ENCODE measurements at places on chromosomes 6 and 20.

DNA sequence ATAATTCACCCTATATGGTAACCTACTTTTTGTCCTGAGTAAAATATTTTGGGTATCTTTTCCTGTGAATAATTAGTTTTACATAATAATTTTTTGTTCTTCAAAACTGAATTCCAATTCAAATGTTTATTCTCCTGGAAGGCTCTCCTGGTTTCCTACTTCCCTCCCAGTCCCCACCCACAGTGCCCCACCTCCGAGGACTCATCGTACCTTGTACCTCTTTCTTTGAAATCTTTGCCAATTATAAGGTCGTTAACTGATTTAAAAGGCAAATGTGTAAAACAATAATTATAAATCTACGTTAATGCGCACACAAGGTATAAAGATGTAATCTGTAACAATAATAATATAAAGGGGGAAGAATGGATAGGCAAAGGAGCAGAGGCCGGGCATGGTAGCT is 40.5 kb upstream of the VEGFA start:
- DNase-seq = no peak

DNA sequence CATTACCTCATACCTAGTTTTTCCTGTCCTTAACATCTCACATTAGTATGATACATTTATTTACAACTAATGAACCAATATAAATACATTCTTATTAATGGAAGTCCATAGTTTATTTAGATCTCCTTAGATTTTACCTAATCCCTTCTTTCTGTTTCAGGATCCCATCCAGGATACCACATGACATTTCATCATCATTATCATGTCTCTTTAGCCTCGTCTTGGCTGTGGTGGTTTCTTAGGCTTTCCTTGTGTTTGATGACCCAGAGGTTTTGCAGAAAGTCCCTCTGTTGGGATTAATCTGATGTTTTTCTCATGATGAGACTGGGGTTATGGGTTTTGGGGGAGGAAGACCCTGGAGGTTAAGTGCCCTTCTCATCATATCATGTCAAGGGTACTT is 89.3 kb upstream of the IYD start:
- no peak for DNase-seq

DNA sequence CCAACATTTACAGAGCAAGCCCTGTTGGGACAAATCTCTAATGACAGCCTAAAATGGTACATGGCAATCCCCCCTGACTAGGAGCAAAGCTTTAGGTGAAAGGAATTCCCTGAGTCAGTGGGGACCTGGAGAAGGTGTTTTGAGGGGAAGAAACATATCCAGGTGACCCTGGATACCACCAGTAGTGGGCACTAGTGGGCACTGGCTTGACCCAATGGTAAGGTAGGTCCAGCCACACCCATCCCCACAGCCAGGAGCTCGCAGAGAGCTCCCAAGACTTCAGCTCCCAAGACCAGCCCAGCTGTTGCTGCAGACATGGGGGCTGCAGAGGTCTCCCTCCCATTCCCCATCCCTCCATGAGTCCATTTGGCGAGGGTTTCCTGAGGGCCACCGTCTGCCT is 19.5 kb downstream of the GRM4 start:
- DNase-seq = no peak

DNA sequence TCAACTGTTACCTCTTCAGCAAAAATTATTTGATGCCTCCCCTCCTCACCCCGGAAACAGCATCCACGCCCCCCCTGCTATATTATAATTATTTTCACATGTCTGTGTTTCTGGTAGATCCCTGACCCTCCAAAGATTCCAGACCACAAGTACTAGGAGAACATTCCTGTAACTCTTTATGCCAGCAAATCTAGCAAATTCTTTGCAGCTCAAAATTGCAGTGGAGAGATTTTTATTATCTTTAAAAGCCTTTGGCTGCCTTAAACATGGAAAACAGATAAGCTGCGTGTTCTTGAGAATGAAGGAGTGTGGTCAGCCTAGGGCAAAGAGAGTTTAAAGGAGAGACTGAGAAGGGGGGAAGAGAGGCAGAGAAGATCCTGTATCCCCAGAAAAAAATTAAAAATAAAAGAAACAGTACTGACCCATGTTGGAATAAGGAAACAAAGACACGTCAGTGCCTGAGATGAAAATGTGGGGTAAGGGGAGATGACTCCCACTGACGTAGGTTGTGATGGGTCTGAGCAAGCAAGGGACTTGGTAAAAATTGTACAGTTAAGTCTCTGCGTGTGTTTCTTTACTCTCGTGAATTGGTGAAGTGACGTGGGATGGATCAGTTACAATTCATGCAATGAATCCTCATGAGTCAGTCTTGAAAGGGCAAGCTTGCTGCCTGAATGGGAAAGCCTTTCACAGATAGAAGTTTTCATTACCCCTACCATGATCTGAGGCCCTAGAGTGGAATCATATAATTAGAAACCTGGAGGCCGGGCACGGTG is 8.3 kb downstream of the ID4 start:
- no peak for DNase-seq

- DNase-seq = no peak
These were observed 361.4 kb upstream of the JAG1 start for GRCh38 chr20:11035211-11035610.

DNA sequence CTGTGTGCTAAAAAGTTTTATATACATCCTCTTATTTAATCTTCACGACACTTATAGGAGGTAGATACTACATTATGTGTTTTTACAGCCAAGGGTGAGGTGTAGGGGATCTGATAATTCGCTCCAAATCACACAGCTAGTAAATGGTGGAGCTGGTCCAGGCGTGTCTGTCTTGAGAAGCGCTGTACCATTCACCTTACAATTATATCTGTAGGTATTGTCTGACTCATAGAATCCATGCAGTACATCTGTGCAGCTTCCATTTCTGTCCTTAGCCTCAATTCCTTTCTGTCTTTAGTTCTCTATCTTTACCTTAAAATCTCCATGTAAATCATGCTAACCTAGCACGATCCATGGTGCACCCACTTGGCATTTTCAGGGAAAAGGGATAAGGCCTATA is 120.7 kb downstream of the CARMIL1 start:
- no peak for DNase-seq

DNA sequence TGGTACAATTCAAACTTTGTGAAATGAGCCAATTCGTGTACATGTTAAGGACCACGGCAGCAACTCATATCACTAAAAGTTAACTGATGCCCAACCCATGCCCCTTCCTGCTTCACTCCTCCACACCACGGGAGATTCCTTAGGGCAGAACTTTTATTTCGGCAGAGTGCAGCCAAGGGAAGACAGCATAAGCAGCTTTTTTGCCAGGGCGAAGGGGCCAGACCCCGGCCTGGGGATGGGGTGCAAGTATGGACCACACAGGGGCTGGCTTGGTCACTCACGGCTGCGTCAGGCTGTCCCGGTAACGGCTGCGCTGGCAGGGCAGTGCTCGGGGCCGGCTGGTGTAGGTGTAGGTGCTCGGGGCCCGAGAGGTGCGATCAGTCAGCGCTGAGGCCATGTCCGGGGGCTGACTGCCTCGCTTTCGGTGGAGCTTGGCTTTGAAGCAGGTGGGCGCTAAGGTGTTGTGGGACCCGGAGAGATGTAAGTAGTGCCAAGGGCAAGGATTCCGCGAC is 792 bp downstream of the RSPH3 start:
- DNase-seq = peak; percentile 57

DNA sequence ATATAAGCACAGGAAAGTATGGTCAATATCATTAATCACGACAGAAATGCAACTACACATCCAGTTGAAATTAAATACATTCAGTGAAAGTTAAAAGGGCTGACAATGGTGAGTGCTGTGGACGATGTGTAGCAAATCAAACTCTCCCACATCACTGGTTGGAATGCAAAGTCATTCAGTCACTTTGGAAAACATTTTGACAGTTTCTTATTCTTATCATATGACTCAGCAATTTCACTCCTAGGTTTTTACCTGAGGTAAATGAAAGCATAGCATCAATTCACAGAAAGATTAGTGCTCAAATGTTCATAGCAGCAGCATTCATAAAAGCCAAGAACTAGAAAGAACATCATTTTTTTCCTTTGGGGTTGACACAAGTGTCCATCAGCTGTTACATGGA is 28.6 kb upstream of the SAMD5 start:
- peak; percentile 46 for DNase-seq

- no peak for DNase-seq
These were observed 14.0 kb downstream of the MRPS18A start for GRCh38 chr6:43673444-43674084.

DNA sequence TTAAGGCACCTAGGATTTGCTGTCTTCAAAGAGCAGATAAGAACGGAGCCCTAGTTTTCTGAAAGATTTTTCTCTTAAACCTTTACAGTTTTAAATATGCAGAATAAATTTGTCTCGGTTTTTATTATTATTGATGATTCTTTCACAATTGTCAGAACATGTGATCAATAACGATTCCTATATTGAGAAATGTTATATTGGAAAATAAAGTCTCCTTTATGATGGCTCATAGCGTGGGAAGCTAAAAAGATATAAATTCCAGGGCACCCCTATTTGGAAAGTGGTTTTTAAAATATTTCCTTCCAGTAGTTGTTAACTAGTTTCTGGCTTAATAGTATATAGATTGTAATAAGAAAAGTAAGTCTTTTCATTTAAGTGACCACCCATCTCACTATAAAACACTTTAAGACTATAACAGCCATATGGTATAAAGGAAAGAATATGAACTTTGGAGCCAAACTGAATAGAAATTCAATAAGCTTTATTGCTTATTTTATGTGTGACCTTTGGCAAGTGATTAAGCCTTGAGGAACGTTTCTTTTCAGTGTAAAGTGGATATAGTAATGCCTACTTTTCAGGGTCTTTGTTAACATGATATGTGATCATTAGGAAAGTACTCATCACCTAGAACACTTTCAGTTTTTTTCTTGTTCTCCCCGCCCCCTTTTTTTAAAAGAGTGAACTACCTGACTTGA is 369.6 kb downstream of the LAMA2 start:
- no peak for DNase-seq

GRCh38 chr6:56643379-56644089 is 845 bp upstream of the DST start:
- DNase-seq = no peak

GRCh38 chr20:5080384-5080877 is 39.3 kb downstream of the PCNA start:
- DNase-seq = peak; percentile 96

GRCh38 chr20:25206548-25206947 is 11.0 kb downstream of the ENTPD6 start:
- no peak for DNase-seq

DNA sequence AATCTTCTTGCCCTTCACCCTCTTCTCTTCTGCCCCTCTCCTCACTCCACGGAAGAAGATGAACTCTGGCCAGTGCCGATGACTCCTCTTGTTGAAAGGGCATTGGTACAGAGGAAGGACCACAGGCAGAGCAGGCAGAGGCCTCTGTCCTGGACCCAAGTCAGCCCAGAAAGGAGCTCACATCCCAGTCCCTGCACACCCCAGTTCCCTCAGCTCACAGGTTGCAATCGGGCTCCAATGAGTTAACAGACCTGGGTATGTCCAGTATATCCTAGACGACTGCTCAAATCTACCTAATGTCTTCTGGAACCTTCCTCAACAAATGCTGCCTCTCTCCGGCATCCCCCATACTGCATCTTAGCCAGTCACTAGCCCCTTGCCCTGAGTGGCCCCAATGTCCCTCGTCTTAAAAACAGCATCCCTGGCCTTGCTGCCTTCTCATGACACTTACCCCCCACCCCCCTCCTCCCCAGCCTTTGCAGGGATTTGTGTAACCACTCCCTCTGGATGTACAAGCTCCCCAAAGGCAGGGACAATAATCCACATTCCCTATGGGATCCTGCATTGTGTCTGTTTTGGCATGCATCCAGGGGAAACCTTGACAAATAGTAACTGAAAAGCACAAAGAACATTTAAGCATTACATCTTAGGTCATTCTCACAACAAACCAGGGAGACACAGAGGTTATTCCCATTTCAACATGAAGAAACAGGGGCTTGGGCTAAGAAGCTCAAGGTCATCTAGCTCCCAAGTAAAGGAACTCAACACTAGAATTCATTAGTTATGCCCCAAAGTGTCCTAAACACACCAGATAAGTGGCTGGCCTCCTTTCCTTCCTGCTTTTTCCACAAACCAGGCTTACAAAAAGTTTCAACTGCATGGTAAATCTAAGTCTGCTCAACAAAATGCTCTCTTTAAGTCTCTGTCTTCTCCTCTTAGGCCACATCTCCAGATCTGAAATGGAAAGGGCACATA is 45.1 kb downstream of the TRERF1 start:
- DNase-seq = no peak

GRCh38 chr20:4427940-4428586 is 293.6 kb upstream of the PRND start:
- peak; percentile 22 for DNase-seq

DNA sequence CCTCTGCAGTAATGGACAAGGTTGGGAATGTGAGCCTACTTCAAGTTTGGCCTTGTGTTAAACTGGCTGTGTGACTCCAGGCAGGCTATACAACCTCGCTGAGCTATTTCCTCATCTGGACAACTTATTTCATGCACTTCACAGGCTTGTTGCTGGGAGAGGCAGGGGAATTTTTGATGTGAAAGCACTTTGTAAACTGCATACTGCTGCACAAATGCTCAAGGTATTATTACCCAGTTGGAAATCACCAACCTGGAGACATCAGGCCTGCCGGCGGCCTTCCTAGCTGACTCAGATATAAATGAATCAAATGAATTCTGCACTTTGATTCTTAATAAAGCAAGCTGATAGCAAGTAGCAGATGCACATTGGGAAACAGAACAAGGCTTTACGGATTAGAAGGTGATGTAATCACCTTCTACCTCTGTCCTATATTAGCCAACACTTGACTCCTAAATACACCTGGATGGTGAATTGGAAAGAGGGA is 10.1 kb downstream of the JARID2 start:
- DNase-seq = no peak

- no peak for DNase-seq
These were observed 176.6 kb downstream of the MRPL14 start for GRCh38 chr6:43950731-43951062.

DNA sequence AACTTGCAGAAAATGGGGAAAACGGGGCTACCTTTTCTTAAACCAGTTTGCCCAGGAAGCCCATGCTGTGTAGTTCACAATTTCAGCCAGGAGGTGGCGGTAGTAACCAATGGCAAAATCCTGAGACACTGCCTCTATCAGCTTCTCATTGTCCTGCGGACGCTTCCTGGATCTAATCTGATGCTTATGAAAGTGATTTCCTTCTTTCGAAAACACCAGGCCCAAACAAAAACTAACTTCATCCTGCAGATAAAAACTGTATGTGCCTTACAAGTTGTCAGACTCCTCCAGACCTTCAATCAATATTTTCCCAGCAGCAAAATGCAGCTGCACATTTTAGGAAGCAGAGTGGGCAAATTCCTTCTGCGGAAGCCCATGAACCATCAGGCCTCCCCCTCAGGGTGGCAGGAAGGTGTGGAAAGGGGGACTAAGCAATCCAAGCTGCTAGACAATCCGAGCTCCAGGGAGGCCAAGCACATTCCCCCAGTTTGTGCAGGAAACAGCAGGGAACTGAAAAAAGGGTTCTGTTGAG is 88.5 kb downstream of the LY86 start:
- DNase-seq = peak; percentile 95

DNA sequence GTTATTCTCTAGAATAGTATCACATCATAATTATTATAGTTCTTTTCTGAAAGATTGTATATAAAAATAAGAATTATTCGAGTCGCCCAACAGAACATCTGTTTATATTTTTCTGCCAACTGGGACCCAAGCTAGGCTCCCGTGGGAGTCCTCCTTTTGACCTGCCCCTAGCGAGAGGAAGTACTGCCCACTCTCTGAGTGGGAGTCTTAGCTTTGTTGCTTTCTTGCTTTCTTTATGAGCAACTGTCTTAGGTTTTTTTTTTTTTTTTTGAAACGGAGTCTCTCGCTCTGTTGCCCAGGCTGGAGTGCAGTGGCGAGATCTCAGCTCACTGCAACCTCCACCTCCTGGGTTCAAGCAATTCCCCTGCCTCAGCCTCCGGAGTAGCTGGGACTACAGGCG is 202.0 kb upstream of the ZNF184 start:
- no peak for DNase-seq

GRCh38 chr20:58523072-58523970 is 8.1 kb upstream of the APCDD1L start:
- DNase-seq = no peak

All from OCI-M1 (cell line).